Stimulated activated CD8-positive, alpha-beta memory T cell treated with anti-CD3 and anti-CD28 coated beads, Interleukin-15, amount 100 ng/mL, for 1 hour (primary cell): ENCODE measurements at places on chromosomes 6 and 20.

DNA sequence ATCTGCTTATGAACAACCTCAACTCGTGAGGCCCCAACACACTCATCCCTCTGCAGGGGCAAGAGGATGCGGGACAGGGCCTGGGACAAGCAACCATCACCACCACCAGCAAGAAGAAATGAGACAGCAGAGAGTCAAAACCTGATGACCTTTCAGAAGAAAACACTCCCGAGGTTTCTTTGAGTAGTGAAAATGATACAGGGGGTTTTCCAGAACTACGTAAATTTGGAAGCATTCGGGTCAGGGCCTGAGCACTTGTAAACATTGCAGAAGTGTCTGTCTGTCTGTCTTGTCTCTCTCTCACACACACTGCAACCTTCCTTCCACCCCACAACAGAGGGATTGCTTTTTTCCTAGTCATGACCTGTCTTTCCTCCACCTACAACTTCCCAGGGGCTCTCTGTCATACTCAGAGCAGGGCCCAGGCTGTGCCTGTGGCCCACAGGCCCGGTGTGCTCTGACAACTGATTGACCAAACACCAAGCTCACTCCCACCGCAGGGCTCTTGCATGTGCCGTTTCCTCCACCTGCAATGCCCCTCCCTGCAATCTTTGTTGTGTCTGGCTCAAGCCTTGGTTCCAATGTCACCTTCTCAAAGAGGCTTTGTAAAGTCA is 90.9 kb downstream of the BMP7 start:
- no peak for DNase-seq

- no peak for DNase-seq
These were observed 65.6 kb downstream of the SCAND1 start for GRCh38 chr20:35888657-35889056.

- no peak for DNase-seq
These were observed 171.7 kb downstream of the HIVEP2 start for GRCh38 chr6:142773324-142773723.

DNA sequence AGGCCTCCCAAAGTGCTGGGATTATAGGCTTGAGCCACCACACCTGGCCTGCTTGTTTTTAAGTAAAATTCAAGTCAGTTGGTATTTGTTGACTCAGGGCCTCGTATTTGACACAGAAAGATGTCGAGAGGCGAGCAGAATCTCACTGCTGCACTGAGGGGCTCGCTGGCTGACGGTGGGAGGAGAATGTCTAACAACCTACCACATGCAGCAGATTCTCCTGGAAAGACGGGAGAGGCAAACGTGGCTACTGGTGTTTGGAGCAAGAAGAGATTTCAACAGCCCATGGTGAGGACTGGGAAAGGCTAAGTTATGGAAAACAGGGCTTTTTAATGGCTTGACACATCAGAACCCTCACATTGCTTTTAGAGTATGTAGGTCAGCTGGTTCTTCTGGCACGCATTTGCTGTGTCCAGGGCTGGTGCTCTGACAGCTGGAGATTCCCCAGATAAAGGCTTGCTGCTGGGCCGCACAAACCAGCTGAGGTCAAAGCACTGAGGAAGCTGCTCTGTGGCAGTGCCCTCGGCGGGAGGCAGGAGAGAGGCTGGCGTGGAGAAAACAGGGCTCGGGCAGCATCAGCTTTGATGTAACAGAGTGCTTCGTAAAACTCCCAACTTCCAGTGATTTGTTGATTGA is 84.2 kb upstream of the FRMD1 start:
- DNase-seq: no peak

DNA sequence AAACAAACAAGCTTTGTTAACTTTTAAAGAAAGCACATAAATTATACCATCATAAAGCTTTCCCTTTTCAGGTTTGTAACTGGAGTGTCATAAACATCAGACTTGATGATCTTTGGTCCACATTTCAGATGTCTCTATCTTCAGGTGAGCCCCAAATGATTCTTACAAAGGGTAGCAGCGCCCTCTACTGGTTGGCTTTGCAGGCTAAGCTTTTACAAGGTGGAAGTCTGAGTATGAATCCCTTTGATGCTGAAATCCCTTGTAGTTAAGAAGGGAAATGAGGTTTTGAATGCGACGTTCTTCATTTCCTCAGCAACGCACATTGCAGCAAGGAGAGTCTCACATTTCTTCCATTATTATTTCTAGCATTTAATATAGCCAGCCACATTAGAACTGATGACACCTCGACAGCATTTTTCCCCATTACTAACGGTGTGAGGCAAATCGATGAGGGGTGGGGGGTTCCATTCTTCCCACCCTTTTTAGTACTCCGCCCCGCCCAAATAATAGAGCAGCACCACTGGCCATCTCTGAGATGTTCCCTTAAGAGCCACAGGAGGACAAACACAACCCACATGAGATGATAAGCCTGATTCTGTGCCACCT is 126.3 kb upstream of the NT5E start:
- peak; percentile 59 for DNase-seq

DNA sequence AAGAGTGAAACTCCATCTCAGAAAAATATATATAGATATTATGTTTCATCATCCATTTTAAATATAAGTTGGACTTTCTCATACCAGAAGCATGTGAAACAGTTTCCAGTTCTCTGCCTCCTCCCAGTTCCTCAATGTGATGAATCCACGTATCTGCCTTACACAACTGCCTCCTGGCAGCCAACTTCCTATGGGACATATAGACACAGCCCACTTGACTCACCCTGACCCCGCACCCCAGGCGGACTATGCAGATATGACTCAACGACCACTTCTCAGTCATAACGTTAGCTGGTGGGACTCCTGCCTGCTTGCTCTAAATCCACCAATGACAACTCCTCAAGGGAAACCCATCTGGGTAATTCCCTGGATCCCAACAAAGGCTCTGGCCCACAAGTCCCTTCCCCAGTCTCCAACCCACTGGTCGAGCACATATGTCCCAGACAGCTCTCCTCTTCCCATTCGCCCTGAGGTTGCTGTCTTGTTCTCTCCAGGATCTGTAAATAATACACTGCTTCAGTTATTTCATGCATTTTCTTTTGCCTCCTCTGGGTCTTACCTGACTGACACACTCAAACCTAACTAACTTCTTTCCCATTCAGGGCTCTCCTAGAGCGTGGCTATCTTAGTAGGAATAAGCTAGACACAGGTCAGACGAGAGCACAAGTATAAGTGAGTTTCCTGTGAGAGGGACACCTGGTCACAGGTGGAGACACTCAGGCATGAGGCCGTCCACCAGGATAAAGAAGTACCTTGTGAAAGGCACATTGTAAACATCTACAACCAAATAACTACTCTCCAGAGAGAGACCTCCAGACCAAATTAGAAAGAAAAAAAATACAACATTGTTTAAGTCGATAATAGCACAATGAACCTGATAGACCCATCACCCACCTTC is 548.5 kb downstream of the CD83 start:
- DNase-seq: no peak

DNA sequence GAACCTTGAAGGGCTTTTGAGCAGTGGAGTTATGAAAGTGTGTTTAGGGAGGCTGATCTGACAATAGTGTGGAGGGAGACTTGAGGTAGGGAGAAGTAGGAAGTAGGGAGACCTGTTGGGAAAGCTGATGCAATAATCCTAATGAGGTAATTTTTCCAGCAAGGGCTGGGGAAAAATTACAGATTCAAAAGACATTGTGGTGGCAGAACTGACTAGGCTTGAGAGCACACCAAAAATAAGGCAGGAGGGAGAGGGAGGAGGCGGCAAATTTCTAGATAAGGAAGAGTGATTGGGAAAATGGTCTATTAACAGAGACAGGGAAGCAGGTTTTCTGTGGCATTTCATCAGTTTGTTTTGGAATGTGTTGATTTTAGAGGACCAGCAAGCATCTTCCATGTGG is 5.5 kb downstream of the PRRT1 start:
- no peak for DNase-seq

DNA sequence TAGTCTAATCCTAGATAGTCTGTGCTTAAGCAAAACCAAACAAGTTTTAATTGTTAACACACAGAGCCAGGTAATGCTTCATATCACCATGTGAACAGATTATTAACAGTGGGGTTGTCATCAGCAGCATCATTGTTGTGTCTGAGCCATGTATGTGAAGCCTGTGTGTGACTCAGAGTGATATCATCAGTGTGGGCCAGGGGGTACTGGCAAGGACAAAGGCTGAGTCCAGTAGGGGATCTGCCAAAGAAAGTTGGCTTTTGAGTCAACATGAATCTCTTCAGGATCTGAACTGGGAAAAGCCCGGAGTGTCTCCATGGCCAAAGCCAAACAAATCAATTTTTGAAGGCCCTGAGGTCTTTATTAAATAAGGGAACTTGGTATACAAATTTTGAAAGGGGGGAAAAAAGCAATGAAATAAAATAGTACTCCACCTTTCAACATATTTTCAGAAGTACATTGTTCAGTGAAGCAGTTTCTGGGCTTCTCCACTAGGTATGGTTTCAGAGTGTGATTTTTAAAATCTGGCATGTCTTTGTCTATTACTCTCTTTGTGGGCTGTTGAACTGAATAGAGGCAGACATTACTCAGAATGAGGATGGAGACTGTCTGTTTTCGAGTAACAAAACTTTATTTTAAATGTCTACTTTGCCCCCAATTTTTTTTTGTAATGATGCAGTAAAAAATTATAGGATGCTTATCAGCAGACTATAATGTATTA is 444.2 kb upstream of the JAG1 start:
- no peak for DNase-seq
